ENCODE measurements at places on chromosomes 11 and 22.

DNA sequence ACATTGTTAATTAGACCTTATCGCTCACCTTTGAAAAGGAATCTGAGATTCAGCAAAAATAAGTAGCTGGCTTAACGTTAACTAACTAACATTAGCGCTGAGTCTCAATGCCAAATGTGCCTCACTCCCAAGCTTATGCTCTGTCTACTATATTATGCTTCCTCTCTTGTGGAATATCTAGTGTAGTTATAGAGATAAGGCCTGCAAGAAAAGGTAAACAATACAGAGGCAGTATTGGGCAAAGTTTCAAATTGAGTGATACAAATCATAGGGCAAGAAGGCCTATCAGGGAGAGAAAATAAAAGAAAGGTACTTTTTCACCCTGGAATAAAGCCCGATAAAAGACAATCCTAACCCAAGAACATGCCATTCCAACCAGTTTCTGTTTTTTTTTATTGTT, 61.6 kb upstream of the SLC17A6 start:
- no peak for DNase-seq

DNA sequence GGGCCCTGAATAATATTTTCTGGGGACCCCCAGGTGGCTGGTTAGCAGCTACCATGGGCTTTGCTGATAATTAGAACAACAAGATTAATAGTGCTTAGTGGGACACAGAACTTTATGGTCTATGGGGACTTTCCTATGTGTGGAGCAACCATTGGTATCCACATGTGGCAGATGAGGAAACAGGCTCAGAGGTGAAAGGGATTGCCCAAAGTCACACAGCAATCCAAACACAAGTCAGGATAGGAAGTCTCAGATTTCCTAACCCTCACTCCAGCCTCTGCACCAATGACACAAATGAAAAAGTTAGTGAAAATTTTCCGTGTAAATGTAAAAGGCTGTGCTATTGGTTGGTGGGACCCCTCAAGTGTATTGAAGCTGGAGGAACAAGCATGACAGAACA, 15.3 kb upstream of the SLCO2B1 start:
- no peak for DNase-seq

DNA sequence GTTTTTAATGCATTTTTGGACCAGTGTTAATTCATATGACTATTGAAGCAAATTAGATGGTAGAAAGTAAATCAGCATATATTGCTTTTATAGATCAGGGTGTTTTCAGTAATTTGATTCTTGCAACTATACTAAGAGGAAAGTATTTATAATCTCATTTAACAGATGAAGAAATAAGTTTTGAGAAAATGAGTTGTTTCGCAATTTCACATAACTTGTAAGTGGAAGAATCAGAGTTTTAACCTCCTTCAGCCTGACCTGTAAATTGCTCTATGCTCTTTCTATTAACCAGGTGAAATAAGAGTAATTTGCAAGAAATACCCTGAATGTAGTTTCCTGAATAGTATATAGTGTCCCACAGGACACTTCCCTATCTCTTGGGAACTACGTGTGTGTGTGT, 1106.8 kb upstream of the RAG2 start:
- no peak for DNase-seq

- DNase-seq: no peak
Measured at GRCh38 chr11:90426442-90426841, 203.6 kb upstream of the CHORDC1 start.

DNA sequence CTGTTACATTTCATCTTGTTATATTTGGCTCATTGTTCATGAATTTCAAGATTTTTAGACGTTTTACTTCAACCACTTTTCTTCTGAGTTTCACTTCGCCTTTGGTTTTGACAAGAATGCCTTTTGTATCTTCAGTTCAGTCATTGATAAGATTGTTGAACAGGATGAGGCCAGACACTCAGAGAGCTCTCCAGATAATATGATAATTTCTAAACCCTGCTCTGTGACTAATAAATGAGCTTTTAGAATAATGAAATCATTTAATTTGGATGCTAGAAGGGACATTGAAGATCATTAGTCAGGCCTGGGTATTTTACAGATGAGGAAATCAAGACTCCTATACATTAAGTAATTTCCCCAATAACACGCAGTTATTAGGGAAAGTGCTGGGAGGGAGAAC, 37.2 kb upstream of the GRAMD1B start:
- no peak for DNase-seq

GRCh38 chr11:43558146-43558545, 122.4 kb upstream of the HSD17B12 start:
- no peak for DNase-seq

DNA sequence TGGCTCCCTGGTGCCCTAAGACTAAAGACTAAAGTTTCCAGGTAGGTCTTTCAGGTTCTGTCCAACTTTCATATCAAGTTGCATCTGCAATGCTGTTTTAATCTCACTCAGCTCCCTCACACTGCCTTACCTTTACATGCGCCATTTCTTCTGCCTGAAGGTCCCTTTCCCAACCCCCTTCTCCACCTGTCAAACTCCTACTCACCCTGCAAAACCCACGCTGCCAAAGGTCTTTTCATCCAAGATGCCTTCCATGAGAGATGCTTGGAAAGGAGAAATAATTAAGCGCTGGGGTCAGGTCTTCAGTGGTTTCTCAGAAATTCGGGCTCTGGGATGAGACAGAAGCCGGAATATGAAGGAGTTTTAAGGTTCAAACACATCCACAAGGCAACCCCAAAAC, 95.1 kb downstream of the MN1 start:
- no peak for DNase-seq

DNA sequence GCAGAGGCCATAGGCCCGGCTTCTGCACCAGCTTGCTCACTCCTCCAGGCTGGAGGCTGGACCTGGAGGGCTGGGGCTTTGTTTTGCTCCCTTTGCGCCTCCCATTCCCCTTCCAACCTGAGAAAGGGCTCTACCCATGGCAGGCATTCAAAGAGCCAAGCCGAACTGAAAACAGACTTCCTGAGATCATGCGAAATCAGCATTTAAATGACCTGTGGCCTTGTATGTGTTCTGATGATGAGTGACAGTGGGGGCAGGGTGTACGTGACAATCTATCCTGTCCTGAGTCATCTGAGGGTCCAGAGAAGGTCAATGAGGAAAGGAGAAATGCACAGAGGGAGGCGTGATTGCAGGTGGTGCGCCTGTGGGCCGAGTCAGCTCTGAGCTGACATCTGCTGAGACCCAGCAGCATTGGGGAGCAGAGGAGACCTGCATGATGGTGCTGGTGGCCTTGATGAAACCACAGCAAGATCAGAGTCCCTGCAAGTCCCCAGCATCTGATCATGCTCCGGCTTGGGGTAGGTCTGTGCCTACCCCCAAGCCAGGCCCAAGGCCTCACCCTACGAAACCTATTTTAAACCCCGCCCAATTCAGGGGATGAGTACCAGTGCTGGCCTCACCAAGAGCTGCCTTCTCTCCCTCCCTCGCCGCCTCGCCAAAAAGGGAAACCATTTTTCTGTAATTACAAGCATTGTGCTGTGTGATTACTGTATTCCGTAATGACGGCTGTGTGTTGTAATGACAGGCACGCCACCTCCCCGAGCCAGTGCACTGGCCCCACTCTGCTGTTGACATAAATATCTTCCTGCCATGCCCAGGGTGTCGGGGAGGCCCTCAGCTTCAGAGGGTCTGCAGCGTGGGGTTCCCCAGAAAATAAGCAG, 95.2 kb upstream of the ANO1 start:
- DNase-seq: no peak

- peak; percentile 51 for DNase-seq
Measured at GRCh38 chr11:44571871-44572270, 6.4 kb downstream of the CD82 start.

- DNase-seq: no peak
Measured at GRCh38 chr11:30683176-30683575, 97.0 kb upstream of the MPPED2 start.

DNA sequence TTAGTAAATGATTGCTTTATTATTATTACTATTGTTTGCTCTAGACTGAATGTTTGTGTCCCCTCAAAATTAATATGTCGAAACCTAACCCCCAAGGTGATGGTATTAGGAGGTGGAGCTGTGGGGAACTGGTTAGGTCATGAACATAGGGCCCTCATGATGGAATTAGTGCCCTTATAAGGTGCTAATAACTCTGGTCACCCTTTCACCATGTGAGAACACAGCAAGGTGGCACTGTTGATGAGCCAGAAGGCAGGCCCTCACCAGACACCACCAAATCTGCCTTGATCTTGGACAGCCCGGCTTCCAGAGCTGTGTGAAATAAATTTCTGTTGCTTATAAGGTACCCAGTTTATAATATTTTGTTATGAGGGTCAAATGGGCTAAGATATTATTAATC, 95.8 kb downstream of the BDNF start:
- DNase-seq: no peak

DNA sequence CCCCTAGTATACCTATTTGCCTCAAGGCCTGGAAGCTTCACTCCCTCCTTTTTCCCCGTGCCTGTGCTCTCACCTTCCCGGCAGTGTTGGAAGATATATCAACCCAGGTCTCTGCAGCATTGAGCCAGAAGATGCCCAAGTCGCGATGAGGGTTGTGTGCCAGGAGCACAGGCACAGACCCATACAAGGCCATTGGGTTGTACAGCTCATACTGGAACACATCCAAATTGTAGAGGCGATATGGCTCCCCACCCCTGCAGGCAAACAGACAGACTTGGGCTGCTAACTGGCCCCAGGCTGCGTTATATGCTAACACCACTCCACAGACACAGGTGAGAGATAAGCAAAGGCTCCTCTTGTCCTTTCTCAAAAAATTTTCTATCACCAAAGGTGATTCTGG, 10.7 kb upstream of the B3GAT3 start:
- DNase-seq: no peak

GRCh38 chr11:59973097-59973496, 9.3 kb downstream of the OOSP4A start:
- DNase-seq: no peak

GRCh38 chr11:10622957-10623791, 54.7 kb upstream of the LYVE1 start:
- DNase-seq: no peak

DNA sequence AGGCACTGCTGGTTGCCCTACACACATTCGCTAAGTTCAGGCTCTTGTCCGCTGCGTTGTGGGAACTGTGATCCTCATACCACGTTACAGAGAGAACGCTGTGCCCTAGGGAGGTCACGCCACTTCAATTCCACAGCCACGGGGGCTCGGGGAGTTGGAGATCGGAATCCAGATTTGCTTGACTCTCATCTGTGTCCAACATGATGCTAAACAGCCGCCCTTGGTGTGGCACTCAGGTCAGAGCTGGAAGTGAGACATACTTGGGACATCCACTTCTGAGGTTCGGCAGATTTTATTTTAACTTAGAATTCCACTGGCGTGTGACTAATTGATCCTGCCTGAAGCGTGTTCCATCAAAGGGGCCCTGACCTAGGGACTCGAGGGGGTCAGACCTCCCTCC, 41.7 kb downstream of the RIBC2 start:
- DNase-seq: no peak

All from GDM1 (cell line).